Hypothalamus (tissue), 51 donors: ENCODE measurements at places on chromosomes 1 and 21.

DNA sequence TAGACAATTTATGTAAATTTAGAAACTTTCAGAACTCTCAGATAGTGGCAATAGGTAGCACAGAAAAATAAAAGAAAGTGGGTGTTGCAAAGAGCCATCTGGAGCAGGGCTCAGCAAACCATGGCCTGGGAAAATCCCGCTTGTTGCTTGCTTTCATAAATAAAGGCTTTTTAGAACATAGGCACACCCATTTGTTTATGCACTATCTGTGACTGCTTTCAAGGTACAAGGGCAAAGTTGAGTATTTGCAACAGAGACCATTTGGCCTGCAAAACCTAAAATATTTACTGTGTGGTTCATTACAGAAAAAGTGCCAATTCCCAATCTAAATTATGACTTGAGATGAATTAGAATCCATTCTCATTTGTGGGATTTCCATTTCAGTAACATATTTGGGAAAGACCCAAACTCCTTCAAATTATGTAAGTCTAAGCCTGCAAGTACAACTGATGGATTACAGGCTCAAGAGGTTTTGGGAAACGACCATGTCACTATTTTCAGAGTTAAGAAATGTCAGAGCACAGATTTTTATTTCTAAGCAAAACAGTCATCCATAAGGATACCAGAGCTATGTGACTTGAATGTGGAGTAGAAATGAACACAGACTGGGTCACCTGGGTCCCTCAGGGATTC, 43.5 kb upstream of the DPT start:
- DNase-seq, result no peak

DNA sequence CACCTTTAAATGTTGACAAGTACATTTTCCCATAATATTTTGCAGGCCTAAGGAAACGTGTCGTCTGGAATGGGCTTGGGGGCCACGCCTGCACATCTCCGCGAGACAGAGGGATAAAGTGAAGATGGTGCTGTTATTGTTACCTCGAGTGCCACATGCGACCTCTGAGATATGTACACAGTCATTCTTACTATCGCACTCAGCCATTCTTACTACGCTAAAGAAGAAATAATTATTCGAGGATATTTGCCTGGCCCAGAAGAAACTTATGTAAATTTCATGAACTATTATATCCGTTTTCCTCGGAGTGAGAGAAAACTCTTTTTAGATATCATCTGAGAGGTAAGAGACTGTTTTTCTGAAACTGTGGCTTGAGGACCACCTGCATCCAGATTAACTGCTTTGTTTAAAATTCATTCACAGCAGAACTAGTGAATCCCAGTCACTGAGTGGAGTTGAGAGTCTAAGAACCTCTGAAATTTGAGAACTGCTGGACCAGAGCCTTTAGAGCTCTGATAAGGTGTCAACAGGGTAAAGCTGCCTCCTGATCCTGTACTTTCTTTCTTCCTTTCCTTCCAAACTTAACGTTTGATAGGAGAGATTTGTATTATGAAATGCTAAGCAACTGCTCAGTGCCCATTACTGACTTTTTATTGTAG, 811 bp downstream of the EXO1 start:
- DNase-seq, result no peak

GRCh38 chr1:191575180-191575579, 583.1 kb upstream of the RGS18 start:
- DNase-seq, result no peak

DNA sequence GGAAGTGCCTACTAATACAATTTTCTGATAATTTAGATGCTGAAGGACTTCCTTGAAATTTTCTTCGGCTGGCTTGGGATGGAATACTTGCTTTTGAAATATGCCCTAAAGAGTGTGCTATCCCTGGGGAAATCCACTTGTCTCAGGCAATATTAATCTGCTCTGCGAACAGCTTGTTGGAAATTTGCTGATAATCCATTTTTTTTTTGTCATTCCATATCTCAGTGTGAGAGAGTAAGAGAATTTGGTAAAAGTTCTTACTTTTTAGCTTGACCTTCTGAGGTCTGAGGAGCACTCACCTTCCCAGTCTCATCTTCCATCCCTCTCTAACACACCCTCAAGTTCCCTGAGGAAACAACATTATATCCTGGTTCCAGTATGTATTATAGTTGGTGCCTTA, 36.8 kb downstream of the DNAJC6 start:
- DNase-seq, result no peak

- no peak for DNase-seq
These were observed 1.5 kb downstream of the SIM2 start for GRCh38 chr21:36700295-36700970.

- DNase-seq, result no peak
These were observed 9.6 kb upstream of the PLA2G4A start for GRCh38 chr1:186819126-186819525.

- no peak for DNase-seq
These were observed 6.5 kb downstream of the KCNN3 start for GRCh38 chr1:154863315-154864174.

GRCh38 chr1:5649795-5650194, 342.4 kb downstream of the NPHP4 start:
- DNase-seq, result no peak

DNA sequence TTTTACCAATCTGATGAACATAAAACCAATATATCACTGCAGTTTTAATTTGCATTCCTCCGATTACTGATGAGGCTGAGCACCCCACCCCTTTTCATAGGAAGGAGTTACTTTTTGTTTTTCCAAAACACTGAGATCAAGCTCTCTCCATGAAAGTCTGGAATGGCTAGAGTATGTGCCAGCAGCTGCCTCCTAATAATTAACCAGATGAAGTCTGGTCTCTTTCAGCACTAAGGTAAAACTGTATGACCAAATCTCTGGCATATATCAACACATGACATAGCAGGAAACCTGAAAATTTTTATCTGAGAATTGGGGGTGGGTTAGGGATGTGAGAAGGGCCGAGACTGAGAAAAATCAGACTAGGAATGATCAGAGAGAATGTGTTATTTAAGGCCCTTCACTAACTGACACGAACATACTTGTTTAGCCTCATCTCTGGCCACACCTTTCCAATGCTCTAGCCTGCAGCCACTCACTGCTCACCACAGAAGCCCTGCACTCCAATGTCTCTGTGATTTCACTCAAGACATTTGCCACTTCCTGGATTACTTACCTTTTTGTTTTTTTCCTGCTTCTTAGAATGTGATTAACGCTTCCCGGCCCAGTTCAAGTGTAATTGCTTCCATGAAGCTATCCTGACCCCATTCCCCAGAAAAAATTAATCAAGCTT, 34.7 kb downstream of the WASF2 start:
- DNase-seq, result no peak

DNA sequence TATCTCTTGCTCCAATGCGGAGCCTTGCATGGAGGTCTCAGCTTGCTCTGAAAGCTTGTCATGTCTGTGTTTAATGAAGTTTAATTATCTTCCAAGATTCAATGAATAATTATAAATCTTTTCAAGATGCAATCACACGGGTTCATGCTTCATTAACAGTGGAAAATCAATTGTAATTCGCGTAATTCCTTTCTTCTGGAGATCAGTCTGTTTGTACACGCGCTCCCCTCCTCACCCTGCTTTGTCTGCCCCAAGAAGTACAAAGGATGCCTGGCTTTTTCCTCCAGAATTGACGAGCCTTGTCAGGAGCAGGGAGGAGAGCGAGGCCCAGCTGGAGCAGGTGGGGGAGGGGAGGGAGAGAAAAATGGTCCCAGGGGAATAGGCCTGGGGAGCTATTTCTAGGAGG, 65.0 kb upstream of the DISP3 start:
- DNase-seq, result no peak

DNA sequence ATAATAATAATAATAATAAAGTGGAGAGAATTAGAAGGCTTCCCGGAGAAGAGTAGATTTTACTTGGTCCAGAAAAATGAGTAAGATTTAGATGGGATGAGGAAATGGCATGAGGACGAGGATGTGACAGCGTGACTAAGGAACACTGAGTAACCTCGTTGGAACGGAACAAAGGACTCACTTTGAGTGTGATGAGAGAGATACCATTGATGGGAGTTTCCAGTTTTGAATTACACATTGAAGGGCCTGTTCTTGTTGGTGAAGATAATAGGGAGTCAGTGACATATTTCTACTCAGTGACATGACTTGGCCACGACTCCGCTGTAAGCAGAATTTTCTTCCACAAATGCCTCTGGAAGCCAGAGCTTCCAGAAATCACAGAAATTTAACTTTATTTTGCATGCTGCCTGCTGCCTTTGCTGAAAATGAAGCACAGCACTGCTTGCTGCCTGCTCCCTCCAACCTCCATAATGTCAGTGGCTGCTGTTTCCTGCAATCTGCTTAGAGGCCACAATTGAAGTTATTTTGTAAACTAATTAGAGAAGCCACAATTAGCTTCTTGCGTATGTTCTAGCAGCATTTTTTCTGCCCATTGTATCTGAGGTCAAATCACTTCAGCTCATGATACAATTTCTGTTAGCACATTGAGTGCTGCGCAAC, 33.7 kb upstream of the FBXO28 start:
- no peak for DNase-seq

GRCh38 chr21:14452727-14453241, 69.8 kb upstream of the HSPA13 start:
- no peak for DNase-seq
